Activated naive CD4-positive, alpha-beta T cell treated with Interleukin-2 at 50 U/mL for 16 hours (primary cell): ENCODE measurements at places on chromosomes 11 and 22.
A peak's percentile ranks its signal among the peaks of the same experiment; 100 is the strongest.

DNA sequence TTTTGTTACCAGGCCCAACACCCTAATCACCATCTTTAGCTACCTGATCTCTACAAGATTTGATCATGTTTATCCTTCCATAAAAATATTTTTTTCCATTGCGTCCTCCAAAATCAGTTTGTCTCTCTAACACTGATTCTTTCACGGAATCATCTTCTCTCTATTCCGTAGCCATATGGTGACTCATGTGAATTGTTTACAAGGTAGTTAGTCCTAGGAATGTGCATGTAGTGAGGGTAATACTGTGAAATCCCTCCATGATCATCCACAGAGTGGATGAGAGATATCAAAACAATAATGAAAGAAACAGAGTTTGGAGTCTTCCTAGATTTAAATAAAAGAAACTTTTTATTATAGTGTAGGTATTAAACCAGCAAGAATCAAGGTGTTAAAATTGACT is 230.2 kb downstream of the METTL15 start:
- DNase-seq: no peak

- no peak for DNase-seq
Measured at GRCh38 chr11:31655483-31655882, 145.9 kb downstream of the ELP4 start.

DNA sequence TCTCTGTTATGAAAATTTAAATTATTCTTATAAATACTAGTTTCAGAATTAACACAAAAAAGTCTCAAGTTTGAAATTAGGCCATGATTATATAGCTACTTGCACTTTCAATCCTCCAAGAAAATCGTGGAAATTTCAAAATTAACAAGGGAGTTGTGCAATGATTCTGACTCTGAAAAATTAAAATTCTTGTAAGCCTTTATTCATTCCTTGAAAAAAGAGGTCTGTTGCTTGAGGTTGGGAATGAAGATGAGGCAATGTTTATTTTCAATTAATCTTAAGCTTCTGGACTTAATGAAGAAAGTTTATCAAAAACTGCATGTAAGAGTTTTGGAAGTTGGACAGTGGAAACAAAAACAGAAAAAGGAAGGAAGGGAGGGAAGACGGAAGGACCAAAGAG is 128.2 kb upstream of the FIBIN start:
- DNase-seq: no peak

GRCh38 chr11:28512143-28512756 is 404.1 kb downstream of the METTL15 start:
- no peak for DNase-seq

DNA sequence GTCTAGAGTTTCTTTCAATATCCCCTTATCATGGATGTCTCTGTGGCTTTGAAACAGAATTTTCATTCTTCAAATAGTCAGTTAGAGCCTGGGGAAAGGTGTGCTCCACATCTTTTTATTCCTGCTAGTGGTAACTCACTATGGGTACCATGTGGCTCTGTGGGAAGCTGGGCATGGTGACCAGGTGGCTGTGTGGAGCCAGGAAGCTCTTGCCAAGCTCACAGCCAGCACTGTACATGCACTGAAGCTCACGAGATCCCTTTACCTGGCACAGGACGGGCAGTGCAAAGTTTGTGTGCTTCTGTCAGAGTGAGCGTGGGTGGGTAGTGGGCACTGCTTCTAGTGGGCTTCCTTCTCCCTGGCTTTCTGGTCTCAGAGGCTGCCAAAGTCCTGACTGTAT is 6.3 kb upstream of the KDM4F start:
- DNase-seq: no peak

DNA sequence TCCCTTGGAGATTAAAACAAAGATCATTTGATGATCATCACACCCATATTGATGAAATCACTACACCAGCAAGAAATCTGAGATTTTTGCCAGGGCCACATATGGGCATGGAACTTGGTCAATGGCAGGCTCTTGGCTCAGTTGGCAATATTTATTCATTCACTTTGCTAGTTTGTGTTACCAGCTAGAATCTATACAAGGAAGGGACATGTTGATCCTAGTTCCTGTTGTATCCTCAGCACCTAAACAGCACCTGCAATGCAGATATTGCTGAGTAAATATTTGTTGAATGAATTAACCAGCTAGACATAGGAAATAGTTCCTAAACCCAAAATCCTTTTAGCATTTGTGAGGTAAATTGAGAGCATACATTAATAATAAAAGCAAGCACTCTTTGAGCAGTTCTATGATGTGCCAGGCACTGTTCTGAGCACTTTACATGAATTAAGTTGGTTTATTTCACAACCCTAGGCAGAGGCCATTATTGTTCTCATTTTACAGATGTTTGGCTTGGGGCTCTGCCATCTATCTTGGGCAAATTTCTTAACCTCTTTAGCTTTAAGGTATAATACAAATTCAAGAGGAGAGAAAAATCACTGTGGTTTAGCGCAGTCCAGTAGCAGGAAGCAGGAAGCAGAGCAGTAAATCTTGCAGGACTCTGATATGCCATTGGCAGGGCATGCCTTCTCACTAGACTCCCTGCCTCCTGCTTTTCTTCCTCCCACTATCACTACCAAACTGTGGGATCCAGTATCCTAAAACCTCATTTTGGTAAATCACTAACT is 1.6 kb downstream of the TRIM68 start:
- DNase-seq: no peak

- DNase-seq: no peak
Measured at GRCh38 chr11:4643076-4643475, 706 bp upstream of the OR51E1 start.

GRCh38 chr22:19344420-19344819 is 52.9 kb upstream of the CLTCL1 start:
- DNase-seq: no peak

DNA sequence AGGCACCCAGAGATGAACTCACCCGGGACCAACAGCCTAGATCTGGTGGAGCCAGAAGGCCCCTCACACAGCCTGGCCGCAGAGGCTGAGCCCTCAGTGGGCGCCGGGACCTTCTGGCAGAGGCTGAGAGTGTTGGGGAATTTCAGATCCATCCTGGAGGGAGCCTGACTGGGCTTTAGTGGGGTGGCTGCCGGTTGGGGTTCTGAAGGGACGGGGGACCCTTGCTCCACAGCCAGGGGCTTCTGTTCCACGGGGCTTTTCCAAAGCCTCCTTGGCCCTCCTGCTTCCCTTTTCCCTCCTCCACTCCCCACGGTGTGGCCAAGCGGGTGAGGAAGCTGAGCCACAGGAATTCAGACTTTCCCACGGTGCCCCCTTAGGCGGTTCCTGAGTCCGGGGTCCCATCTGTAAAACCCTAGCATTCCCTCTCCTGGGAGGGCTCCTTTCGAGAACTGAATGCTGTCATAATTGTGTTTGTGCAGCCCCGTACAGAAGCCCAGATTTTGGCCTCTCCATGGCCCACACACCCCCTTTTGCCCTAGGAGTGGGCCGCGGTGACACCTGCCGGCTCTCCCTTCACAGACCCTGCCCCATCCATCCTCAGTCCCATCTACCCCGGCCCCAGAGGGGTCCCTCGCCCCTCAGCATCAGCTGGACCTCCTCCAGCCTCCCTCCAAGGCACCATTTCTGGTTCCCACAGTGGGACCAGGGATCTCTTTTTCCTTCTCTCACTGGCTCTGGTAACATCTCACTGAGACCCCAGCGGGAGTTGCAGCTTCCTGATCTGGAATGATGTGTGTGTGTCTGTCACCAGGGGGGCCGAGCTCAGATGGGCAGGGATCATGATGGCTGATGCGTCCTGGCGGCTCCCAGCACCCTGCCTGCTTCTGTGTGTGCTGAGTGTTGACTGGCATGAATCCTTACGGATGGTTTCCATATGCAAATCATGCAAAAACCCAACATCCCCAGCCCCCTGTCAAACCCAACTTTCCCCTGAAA is 1048.4 kb downstream of the TBC1D22A start:
- no peak for DNase-seq

GRCh38 chr11:78179459-78180071 is 8.9 kb downstream of the KCTD21 start:
- no peak for DNase-seq

DNA sequence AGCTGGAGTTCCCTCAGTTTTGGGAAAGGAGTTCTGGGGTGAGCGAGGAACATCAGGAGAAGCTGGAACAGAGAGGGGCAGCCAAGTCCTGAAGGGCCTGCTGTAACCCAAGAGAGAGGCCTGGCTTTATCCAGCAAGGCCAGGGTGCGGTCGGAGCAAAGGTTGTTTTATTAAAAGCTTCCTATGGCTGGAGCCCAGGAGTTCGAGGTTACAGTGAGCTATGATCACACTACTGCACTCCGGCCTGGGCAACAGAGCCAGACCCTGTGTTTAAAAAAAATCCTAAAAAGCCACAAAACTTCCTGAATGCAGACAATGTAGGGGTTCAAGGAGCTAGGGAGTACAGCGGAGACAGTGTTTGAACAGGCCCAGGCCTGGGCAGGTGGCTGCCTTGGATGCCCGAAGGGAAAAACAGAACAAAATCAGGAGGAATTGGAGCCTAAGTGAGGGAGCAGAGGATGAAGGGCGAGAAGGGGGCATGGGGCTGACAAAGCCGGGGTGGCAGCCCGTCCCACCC is 22.2 kb upstream of the MALAT1 start:
- no peak for DNase-seq

DNA sequence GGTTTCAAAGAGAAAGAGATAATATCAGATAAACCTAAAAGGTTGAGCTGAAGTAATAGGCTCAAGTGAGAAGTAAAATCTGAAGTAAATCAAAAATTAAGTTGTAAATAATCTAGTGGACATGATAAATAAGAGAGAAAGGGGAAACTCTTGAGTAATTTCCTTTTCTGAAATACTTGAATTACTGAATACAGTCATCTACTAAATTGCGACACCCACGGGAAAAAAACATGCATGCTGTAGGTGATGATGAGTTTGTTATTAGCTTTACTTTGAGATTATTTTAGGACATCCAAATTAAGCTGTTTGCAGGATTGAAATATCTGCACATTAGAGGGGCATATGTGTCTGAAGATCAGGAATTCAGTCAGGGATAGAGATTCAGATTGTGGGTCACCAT is 50.0 kb upstream of the CARD18 start:
- DNase-seq: no peak

DNA sequence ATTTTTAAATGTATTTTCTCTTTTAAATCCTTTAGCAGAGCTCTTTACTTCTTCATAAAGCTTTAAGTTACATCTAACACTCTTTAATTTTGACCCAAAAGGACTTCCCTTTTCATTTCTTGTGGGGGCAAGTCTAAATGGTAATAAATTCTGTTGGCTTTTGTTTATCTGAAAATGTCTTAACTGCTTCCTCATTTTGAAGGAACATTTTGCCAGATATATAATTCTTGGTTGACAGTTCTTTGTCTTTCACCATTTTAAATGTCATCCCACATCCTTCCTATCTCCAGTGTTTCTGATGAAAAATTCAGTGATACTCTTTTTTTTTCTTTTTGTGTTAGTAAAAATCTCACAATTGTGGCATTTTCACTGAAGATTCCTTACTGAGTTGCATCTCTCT is 44.7 kb upstream of the ZBTB44 start:
- DNase-seq: no peak

DNA sequence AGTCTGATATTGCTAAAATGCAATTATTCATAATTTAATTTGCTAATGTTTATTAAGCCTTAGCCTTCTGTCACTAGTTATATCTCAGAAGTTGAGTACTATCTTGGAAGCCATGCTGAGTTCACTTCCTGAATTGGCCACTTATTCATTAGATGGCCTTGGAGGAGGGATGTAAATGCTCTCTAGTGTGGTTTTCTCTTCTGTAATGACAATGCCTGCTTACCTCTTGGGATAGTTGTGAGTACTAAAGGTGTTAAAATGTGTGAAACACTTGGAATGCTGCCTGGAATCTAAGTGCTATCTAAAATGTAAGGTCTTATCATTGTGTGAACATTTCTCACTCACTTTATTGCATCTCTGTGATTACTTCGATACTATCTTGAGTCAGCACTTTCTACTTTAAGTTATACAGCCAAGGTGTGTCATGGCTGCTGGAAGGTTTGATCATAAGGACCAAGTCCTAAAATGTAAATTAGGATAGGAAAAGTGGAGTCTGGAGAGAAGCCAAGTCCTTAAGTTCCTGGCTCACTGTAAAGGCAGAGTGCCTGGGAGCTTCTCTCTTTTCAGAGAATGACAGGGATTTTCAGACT is 12.4 kb downstream of the GLYATL2 start:
- no peak for DNase-seq

DNA sequence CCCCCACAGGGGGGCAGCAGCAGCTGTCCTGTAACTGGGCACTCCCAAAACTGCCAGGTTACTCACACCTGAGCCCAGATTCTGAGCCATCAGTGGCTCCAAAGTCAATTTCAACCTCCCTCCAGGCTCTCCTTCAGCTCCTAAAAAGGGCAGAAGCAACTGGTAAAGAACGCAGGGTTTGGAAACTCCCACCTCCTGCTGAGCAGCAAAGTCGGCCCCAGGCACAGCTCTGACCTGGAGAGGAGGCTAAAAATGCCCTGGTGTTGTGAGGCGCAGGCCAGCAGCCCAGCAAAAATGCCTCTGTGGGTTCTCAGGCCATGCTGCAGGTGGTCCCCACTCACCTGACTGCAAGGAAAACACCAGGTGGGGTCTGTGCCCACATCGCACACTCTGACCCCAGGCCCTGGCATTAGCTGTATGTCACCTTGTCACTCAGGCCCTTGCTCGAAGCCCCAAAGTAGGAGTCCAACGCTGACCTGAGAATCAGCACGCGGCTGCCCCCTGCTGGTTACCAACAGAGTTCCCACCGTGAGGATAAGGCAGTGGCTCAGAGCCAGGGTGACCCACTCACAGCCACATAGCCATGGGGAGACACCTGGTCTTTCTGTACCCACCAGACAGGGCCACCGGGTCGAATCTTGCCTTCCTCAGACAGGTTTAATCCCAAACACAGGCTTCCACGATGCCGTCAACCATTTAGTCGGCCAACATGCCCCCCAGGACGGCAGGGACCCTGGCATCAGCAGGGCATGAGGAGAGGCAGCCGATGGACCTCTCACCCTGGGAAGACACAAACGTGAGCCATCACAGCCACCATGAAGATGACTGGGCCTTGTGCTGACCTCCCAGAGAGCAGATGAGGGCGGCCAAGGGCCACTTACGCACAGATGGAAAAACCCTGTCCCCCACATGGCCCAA is 11.1 kb downstream of the POLR3H start:
- peak; percentile 70 for DNase-seq

- no peak for DNase-seq
Measured at GRCh38 chr11:120810251-120810650, 213.7 kb upstream of the TBCEL start.

GRCh38 chr11:67691149-67691548 is 16.7 kb upstream of the ALDH3B2 start:
- DNase-seq: no peak

GRCh38 chr22:35465109-35465701 is 65.3 kb downstream of the MCM5 start:
- no peak for DNase-seq

DNA sequence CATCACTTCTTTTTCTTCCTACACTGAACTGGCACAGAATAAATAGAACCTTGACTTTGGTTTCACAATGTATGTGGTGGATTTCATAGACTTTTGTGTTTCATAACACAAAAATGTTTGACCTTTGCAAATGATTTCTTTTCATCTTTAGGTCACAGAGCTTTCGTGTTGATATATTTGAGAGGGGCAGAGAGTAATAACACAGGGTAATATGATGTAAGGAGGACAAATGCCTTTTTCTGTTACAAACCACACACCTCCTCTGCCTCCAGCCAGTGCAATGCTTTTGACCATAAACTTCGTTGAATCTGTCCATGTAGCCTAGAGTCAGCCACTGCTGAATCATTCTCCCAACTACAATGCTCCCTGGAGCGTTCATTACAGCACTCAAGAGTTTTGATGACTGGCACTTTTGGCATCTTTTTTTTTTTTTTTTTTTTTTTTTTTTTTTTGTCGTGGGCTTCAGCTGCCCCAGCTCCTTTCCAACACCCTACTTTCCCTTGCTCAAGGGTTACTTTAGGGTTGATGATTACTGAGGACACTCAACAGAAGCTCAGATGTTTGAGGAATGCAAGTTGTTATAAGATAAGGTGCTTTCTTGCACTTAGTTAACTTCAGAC is 11.4 kb upstream of the CAT start:
- DNase-seq: no peak
